ENCODE measurements at places on chromosomes 7 and 10. TPM values are rescaled to one million over a fixed set of nuclear protein-coding genes. Genes with fewer than 3 reads are reported as not detected.

MDFIC gene
- total RNA-seq: 60.9 TPM

FGFR2 gene
- 157 TPM for total RNA-seq

SFXN3 gene
- 34.6 TPM for total RNA-seq

- no peaks in the 10 kb centered on the region for H3K36me3 ChIP-seq
- H3K4me1 ChIP-seq: no peaks in the 10 kb centered on the region
- H3K4me3 ChIP-seq: no peak overlapping the region
- H3K27ac ChIP-seq: no peak overlapping the region
- DNase-seq: no peak
Measured at GRCh38 chr7:35905555-35905954, 104.7 kb downstream of the SEPTIN7 start.

GRCh38 chr7:29588900-29589696 lies 25.5 kb downstream of the PRR15 start:
- H3K4me3 ChIP-seq: no peak overlapping the region
- no peak overlapping the region for H3K27ac ChIP-seq
- no peak for DNase-seq
- H3K36me3 ChIP-seq: no peaks in the 10 kb centered on the region

GRCh38 chr7:118734541-118734940 lies 510.0 kb downstream of the ANKRD7 start:
- no peaks in the 10 kb centered on the region for H3K36me3 ChIP-seq
- no peak overlapping the region for H3K27ac ChIP-seq
- H3K27me3 ChIP-seq: no peaks in the 10 kb centered on the region
- no peaks in the 10 kb centered on the region for H3K4me1 ChIP-seq
- no peak for DNase-seq

DNA sequence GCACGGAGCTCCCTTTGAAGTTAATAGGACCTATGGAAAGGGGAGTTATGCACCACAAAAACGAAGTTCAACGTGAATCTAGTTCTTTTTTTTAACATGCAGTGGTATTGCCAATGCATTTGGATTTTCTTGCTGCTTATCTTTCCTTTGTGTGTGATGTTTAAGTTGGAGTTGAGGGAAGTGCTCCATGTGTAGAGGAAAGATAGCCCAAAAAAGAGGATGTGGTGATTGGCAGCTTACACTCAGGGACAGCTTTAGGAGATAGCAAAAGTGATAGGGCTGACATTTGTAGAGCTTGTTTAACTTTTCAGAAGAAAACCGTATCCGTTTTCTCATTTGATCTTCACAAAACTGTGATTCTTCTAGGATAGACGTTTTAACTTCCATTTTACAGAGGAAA lies 101.3 kb downstream of the MDFIC start:
- H3K4me3 ChIP-seq: no peak overlapping the region
- DNase-seq: no peak
- H3K27ac ChIP-seq: no peak overlapping the region
- no peaks in the 10 kb centered on the region for H3K27me3 ChIP-seq
- H3K36me3 ChIP-seq: no peaks in the 10 kb centered on the region

DNA sequence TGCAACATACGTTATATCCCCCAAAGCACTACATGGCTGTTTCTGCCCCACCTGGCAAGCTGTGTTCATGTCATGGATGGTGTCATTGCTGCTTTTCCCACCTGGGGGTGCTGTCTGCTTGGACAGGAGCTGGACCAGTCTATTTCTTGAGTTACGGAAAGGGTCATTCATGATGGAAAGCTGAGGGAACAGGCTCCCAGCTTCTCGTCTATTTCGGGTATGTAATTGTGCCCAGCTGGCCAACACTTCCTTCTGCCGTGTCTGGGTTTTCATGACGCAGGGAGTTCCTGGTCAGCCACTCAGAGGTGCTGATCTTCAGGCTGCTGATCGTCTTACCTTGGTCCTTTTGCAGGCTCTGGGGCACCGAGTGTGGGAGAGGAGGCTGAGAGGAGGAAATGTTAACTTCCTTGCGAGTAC lies 8.6 kb downstream of the BTBD16 start:
- DNase-seq: no peak
- no peak overlapping the region for H3K4me3 ChIP-seq
- H3K27me3 ChIP-seq: no peaks in the 10 kb centered on the region
- H3K4me1 ChIP-seq: no peaks in the 10 kb centered on the region

- no peaks in the 10 kb centered on the region for H3K27me3 ChIP-seq
- H3K36me3 ChIP-seq: no peaks in the 10 kb centered on the region
- no peak for DNase-seq
- no peak overlapping the region for H3K4me3 ChIP-seq
Measured at GRCh38 chr10:93110472-93111146, 36.9 kb downstream of the CYP26A1 start.

Data from uterus (tissue), 4 donors.